Left lung (tissue), 14 donors: ENCODE measurements at places on chromosomes 5 and 9. TPM values are rescaled to one million over a fixed set of nuclear protein-coding genes. Genes with fewer than 3 reads are reported as not detected.

DNA sequence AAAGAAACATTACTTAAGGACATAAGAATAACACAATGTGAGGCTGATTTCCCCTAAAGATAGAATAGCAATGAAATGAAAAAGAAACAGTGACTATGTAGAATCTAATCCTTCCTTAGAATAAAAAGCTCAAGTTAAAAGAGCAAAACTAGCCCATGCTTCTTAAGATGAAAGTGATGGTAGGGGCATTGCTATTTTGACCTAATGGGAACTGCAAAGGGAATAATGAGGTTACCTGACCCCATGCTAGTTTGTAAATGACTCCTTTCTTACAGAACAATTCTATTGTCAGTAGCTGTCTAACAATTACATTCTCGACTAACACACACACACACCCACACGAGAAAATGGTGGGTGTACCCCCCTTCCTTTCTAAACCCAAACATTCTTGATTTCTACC lies 575.8 kb downstream of the CSNK1G3 start:
- DNase-seq, result no peak

- DNase-seq, result no peak
Measured at GRCh38 chr9:97848480-97849237, 4.4 kb upstream of the FOXE1 start.

DNA sequence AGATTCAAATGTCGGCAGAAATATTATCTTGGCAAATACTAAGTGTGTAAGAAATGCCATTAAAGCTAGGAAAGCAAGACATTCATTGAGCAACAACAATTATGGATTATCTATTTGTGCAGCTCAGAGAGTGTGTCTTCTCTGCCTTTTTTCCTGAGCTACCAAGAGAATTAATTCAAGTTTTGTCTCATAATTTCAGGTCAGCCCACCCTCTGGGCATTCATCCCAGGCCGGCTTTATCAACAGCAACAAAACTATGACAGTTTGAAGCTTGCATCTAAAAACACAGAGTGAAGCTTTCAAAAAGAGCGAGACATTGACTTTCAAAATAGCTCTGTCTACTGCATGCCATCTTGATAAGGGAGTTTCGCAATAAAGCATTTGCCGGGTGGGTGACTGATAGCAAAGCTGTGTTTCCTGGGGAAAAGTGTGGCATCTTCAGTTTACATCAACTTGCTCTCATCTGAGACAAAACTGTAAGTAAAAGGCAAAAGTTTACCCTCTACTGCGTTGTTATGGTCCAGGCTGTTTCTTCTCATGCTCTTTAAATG lies 182.4 kb downstream of the IRX1 start:
- DNase-seq, result peak; percentile 5

DNA sequence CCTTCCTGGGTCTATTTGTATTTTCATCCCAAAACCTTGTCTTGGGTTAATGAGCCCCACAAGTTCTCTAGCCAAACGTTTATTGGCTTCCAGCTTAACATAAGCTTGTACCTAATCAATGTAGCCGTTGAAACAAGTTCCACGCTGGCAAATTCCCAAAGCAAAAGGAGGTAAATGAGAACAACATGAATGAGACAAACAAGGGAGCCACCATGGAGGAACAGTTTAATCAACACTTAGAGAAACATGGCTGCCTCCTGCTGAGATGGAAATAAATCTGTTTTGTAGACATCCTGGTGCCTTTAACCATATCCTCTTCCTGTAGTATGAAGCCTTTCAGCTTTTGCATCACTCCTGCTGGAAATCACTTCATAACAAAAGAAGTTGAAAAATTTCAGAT lies 166.6 kb upstream of the NFIB start:
- no peak for DNase-seq

The ADAMTSL2 gene
- 18.5 TPM for total RNA-seq

The CENPK gene
- 11.3 TPM for total RNA-seq
